ENCODE measurements at places on chromosomes 11 and 22.
A peak's percentile ranks its signal among the peaks of the same experiment; 100 is the strongest.

DNA sequence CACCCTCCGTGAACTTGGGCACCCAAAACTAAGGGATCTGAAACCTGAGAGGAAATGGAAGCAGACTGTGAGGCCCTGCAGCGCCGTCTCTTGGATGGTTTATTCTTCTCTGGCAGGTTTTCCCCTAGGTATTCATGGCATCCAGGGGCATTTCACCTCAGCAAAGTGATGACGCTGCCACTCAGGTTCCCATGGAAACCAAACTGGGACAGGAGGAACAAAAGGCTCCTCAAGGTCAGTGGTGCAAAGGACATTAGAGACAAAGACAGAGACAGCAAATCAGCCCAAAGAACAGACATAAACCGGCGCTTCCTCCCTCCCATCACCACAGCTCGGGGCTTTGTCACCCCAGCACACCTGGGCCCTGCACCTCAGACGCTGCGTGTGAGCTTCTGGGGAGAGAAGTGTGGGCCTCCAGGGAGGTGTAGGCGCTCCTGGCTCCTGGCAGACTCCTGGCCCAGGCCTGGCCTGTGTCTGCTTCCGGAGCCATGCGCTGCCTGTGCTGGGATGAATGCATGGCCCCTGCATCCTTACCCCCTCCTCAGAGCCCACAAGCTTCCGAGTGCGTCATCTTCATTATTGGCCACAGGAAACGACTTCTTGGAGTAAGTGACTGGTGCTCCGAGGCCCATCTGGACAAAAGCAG lies 5.9 kb downstream of the TP53AIP1 start:
- peak; percentile 78 for DNase-seq

- no peak for DNase-seq
Observed at GRCh38 chr11:99098751-99099150, 78.0 kb downstream of the CNTN5 start.

- no peak for DNase-seq
Observed at GRCh38 chr22:36768141-36768540, 7.8 kb downstream of the IFT27 start.

DNA sequence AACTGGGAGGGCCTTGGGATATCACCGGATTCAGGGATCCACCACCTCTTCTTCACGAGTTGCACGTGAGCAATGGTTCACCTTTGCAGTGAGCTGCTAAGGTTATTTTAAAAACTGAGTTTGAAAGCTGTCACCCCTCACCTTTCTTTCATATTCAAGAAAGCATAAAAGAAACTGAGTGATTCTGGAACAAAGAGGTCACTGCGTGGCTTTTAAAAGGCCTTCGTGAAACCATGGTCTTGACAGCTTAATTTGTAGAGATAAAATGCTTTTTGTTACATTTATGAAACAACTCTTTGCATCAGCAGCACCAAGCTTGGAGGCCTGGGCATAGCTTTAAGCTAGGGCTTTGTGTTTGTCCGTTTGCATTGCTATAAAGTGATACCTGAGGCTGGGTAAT lies 101.4 kb upstream of the NECTIN1 start:
- no peak for DNase-seq

DNA sequence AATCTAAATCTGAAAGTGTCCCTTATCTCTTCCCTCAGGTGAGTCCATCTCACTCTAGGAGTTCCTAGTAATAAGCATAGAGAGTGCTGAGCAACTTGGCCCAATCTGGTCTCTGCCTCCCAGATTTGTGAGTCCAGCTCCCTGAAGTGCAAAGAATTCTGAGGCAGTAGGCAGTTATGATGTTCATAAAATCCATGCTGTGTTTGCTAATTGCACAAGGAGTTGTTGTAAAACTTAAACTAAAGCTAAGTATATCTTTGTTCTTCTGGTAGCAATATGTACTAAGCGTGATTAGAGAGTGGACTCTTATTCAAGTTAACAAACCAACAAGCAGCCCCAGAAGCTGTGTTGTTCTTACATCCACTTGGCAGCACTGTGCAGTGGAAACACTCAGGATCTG lies 7.6 kb upstream of the PTH start:
- no peak for DNase-seq

- no peak for DNase-seq
Observed at GRCh38 chr22:44807915-44808690, 55.7 kb downstream of the ARHGAP8 start.

- no peak for DNase-seq
Observed at GRCh38 chr11:131111775-131112174, 195.5 kb upstream of the SNX19 start.

DNA sequence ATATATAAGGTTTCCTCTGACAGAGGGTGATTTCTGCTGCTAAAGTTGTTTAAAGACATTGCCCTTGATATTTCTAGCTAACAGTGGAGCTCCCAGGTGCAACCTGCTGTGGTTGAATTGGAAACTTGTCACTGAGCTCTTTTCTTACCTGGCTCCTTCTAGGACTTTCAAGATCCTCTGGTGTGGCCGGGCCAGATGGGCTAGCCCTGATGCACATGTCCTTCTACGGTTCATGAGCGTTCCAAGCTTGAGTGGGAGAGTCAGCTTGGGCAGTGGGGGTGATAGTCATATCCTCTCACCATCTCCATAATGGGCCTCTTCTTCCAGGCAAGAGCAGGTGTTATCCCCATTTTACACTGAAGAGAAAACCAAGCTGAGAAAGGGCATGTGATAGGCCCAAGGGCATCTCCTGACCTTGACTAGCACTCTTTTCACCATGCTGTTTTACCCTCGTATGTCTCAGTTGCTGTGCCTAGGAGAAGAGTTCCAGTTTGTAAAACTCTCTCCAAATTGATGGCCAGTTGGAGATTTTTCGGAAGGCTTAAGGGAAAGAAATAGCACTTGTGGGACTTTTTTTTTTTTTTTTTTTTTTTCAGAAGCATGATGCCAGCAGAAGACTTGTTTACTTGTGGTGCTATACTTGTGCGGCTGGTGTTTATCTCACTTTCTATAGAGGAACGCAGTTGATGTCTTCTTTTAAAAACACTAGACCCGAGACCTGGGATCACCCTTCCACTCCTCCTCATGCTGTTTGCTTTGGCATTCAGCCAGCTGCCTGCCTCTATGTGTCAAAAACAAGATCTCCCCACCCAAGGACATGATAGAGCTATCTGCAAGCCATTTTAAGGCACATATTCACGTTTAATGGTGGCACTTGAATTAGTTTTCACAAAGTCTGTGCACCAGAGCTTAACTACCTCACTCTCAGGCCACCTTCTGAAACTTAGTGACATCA lies 32.6 kb downstream of the TEAD1 start:
- no peak for DNase-seq

- no peak for DNase-seq
Observed at GRCh38 chr11:117986981-117987574, 884 bp downstream of the IL10RA start.

- DNase-seq, result no peak
Observed at GRCh38 chr11:6666302-6667183, 10.9 kb upstream of the DCHS1 start.

DNA sequence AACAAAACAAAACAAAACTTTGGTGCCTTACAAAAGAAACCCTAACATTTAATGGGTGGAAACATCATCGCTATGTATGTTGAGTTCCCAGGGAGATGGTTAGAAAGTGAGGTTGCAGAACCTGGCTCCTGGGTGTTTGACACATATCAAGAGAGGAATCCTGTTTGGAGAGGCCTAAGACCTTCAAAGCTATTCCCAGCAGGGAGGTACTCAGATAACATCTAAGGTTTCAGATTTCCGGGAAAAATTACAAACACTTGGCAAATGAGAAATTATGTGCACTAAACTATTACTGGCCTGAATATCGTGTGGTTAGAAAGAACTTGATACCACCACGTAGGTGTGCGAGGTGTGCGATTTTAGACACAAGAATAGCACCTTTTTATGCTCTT lies 18.5 kb downstream of the TRIM5 start:
- DNase-seq, result no peak

GRCh38 chr11:134289789-134290188 lies 13.6 kb downstream of the GLB1L3 start:
- no peak for DNase-seq

- no peak for DNase-seq
Observed at GRCh38 chr11:79768343-79768742, 327.5 kb upstream of the TENM4 start.

DNA sequence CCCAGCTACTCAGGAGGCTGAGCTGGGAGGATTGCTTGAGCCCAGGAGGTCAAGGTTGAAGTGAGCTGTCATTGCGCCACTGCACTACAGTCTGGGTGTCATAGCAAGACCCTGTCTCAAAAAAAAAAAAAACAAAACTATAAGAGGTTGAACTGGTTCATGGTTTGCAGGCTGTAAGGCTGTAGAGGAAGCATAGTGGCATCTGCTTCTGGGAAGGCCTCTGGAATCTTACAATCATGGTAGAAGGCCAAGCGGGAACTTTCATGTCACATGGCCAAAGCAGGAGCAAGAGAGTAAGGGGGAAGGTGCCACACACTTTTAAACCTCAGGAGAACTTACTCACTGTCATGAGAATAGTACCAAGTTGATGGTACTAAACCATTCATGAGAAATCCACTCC lies 109.6 kb downstream of the SWAP70 start:
- DNase-seq, result no peak

DNA sequence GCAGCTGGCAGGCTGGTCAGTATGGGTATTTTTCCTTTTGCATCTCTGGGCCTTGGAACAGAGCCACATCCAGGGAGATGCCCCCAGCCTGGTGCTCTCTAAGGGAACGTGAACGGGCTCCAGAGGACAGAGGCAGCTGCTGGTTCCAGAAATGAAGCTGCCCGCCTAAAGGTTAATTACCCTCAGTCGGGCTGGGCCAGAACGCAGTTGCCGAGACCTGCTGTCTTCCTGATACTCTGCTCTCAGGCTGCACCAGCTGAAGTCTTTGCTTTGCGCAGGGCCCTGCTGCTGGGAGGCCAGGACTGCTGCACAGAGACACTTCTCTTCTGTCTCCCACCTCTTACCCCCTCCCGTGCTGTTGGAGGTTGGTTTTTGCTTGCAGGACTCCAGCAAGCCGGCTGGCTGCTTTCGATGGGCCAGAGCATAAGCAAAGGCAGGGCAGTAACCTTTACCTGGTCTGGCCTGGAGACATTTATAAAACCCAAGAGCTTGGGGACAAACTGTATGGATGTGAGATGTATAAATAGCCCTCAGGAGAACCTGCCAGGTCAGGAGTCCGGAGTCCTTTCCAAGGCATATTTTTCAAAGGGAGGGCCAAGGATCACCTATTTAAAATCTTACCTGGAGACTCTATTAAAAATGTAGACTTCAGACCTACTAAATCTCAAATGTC lies 197.1 kb downstream of the GRIK4 start:
- no peak for DNase-seq

DNA sequence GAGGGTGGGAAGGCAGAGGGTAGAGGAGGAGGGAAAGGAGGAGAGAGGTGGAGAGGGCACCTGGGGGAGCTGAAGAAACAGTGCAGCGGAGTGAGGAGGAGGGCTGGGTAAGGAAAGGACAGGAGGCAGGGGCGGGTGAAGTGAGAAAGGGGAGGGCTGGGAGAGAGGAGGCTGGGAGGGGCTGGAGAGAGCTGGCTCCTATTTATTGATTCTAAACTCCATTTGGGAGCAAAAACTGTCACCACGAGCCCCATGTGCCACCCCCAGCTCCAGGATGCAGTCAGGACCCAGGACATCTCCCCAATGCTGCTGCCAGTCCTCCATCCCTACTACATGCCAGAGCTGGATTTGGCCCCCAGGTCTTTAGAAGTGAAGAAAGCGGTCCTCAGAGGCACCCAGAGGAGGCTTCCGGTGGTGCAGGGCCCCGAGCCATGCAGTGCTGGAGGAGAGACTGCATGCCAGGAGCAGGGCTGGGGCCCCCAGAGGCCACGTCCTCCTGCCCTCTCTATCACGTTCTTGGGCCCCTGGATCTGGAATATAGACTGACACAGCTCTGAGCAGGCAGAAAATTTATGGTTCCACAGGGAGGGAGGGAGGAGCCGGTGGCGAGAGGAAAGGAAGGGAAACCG lies 53.7 kb downstream of the SLC22A12 start:
- DNase-seq, result no peak

All from iPS DF 19.7 (cell line).